Fibroblast of lung (primary cell): ENCODE measurements at places on chromosomes 16 and 17. TPM values are rescaled to one million over a fixed set of nuclear protein-coding genes. Genes with fewer than 3 reads are reported as not detected.

The CYB5D1 gene
- 6.9 and 7.4 TPM in 2 replicates for total RNA-seq

The MT1A gene
- total RNA-seq = 2.3 and 5.3 TPM in 2 replicates

The BRD7 gene
- total RNA-seq = 39.3 and 50.0 TPM in 2 replicates

The CD300LG gene
- not detected in 2 replicates for total RNA-seq

The MPP3 gene
- total RNA-seq = 4.4 and 6.9 TPM in 2 replicates

The HNF1B gene
- not detected in 2 replicates for total RNA-seq

The GDPD3 gene
- total RNA-seq = 1.0 and 1.2 TPM in 2 replicates

The ITGB3 gene
- total RNA-seq = 13.1 and 22.0 TPM in 2 replicates

The TP53TG3C gene
- total RNA-seq = not detected in 2 replicates

DNA sequence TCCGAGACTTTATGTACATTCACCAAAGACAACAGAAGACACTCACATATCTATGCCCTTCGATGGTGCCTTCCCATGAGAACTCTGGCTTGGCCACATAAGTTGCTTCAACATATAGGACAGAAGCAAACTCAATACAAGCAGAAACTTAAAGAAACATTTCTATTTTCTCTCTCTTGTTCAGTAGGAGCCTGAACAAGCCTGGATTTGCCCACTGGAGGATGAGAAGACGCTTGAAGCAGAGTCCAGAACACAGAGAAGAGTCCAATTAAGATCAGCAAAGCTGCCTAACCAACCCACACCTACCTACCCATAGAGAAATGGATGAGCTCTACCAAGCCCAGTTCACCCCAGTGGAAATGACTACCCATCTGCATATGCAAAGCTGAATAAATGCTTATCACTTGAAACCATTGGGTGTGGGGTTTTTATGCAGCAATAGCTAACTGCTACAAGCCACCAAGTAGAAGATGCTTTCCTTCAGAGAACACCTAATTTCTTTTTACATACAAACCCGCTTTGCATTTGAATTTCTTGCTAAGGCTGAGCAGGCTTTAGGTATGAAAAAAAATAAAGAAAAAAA lies 337.9 kb upstream of the DYNLRB2 start:
- no peak overlapping the region for H3K4me3 ChIP-seq
- H3K4me1 ChIP-seq = peaks cover 3% of the 10 kb centered on the region
- DNase-seq = no peak
- H3K36me3 ChIP-seq = no peaks in the 10 kb centered on the region

- no peak overlapping the region for H3K4me3 ChIP-seq
- peaks cover 3% of the 10 kb centered on the region for H3K4me1 ChIP-seq
- no peak for DNase-seq
Measured at GRCh38 chr17:20273741-20274500, 193.4 kb downstream of the LGALS9B start.

DNA sequence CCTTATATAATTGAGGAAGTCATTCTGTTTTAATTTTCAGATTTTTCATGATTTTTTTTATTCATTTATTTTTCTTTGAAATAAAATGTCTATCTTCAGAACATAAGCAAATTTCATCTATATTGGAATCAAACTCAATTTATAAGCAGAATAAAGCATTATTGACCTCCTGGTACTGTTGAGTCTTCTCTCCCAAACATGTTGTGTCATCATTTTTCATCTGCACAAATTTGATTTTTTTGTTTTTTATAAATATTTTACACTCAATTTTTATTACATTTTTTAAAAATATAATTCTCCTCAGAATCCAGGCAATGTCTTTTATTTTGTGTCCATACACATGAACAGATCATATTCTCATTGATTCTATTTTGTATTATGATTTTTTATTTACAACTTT lies 2363.9 kb downstream of the TP53TG3F start:
- H3K36me3 ChIP-seq = no peaks in the 10 kb centered on the region
- no peaks in the 10 kb centered on the region for H3K4me1 ChIP-seq
- no peak overlapping the region for H3K27ac ChIP-seq
- no peak overlapping the region for H3K4me3 ChIP-seq

DNA sequence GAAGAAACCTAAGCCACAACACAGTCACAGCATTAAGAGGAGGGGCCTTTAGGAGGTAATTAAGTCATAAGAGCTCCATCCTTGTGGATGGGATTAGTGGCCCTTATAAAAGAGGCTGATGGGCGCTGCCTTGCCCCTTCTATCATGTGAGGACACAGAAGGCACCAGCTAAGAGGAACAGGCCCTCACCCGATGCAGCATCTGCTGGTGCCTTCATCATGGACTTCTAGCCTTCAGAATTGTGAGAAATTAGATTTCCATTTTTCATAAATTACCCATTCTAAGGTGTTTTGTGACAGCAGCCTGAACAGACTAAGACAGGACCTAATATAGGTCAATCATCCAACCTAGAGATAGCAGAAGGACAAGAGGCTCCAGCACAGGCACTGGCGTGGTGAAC lies 120.8 kb downstream of the CDYL2 start:
- DNase-seq = no peak
- no peak overlapping the region for H3K27ac ChIP-seq
- no peaks in the 10 kb centered on the region for H3K27me3 ChIP-seq
- H3K4me3 ChIP-seq = no peak overlapping the region

DNA sequence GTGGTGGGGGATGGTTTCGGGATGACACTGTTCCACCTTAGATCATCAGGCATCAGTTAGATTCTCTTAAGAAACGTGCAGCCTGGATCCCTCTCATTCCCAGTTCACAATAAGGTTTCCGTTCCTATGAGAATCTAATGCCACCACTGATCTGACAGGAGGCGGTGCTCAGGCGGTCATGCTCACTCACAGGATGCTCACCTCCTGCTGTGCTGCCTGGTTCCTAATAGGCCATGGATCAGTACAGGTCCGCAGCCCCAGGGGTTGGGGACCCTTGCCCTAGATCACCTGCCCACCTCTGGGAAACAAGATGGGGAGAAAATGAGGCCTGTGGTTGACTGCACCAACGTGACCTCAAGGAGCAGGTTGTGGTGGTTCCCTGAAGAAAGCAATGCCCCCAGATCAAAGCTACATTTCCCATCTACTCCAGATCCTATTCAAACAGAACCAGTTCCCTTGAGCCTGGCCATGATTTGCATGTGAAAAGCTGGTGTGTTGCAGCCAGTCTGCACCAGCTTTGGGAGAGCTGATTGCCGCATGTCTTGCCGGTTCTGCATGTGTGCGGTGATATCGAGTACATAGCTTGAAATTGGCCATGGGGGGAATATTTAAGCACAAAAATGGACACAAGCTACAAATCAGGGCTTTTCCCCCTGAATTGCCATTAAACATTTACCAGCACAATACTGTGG lies 183.2 kb upstream of the HSBP1 start:
- H3K4me1 ChIP-seq = no peaks in the 10 kb centered on the region
- H3K27me3 ChIP-seq = no peaks in the 10 kb centered on the region
- DNase-seq = no peak
- H3K4me3 ChIP-seq = no peak overlapping the region

DNA sequence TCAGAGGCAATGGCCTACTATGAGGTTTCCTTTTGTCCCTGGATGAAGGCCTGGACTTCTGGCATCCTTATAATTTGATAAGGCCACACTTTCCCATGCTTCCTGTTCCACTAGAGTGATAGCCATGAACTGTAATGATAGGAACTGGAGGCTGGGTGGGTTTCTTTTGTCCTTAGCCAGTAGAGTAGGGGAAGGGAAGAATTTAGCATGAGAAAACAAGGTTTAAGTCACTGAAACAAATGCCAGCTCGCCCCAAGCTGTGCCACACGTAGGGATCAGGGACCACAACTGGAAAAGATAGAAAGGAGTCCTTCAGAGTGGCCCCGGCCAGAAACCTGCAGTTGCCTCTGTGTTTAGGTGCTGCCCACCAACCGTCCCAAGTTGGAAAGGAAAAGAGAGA lies 80.9 kb upstream of the C17orf78 start:
- DNase-seq = no peak
- no peaks in the 10 kb centered on the region for H3K27me3 ChIP-seq

GRCh38 chr17:73625991-73626673 lies 18.1 kb downstream of the SDK2 start:
- no peaks in the 10 kb centered on the region for H3K4me1 ChIP-seq
- H3K27ac ChIP-seq = no peak overlapping the region
- no peak overlapping the region for H3K4me3 ChIP-seq
- H3K36me3 ChIP-seq = no peaks in the 10 kb centered on the region
- no peaks in the 10 kb centered on the region for H3K27me3 ChIP-seq
- DNase-seq = no peak

DNA sequence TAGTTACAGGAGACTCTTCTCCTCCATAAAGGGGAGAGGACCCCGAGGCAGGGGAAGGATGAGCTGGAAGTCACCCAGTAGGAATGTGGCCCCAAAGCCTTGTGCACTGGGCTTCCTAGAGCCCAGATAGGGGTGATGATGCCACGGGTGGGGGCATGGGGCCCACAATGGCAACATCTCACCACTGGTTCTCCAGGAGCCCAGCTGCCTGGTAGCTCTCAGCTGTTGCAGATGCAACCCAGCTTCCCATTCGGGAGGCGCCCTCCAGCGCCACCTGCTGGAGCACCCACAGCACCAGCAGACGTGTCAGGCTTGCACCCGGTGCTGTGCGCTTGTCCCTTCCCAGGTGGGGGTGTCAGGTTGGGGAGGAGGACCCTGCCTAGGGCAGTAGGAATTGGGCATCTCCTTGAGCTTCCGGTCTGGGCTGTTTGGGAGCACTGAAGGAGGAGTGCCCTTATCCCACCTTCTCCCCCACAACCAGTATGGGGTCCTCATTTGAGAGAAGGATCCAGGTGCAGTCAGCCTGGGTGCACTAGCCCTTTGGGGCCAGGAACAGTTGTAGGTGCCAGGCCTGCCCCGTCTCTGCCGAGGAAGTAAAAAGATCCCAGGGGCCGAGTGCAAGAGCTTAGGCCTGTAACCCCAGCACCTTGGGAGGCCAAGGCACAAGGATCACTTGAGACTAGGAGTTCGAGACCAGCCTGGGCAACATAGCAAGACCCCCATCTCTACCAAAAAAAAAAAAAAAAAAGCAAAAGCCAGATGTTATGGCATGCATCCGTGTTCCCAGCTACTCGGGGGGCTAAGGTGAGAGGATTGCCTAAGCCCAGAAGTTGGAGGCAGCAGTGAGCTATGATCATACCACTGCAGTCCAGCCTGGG lies 14.4 kb downstream of the CDIPT start:
- peaks cover 40% of the 10 kb centered on the region for H3K36me3 ChIP-seq
- H3K4me3 ChIP-seq = no peak overlapping the region
- no peaks in the 10 kb centered on the region for H3K4me1 ChIP-seq
- no peak overlapping the region for H3K27ac ChIP-seq

GRCh38 chr17:18986541-18987229 lies 17.9 kb downstream of the FAM83G start:
- no peak for DNase-seq
- H3K4me3 ChIP-seq = no peak overlapping the region
- no peaks in the 10 kb centered on the region for H3K27me3 ChIP-seq
- peaks cover 2% of the 10 kb centered on the region for H3K36me3 ChIP-seq
- peaks cover 12% of the 10 kb centered on the region for H3K4me1 ChIP-seq

GRCh38 chr17:76278952-76279741 lies 14.0 kb downstream of the UBALD2 start:
- H3K4me3 ChIP-seq = no peak overlapping the region
- H3K27ac ChIP-seq = no peak overlapping the region
- DNase-seq = peak; percentile 72
- H3K36me3 ChIP-seq = peaks cover 2% of the 10 kb centered on the region
- H3K27me3 ChIP-seq = no peaks in the 10 kb centered on the region

- no peaks in the 10 kb centered on the region for H3K27me3 ChIP-seq
- H3K4me1 ChIP-seq = no peaks in the 10 kb centered on the region
- DNase-seq = no peak
- no peak overlapping the region for H3K27ac ChIP-seq
- H3K36me3 ChIP-seq = no peaks in the 10 kb centered on the region
- H3K4me3 ChIP-seq = no peak overlapping the region
Measured at GRCh38 chr16:17544304-17544703, 73.5 kb upstream of the XYLT1 start.

DNA sequence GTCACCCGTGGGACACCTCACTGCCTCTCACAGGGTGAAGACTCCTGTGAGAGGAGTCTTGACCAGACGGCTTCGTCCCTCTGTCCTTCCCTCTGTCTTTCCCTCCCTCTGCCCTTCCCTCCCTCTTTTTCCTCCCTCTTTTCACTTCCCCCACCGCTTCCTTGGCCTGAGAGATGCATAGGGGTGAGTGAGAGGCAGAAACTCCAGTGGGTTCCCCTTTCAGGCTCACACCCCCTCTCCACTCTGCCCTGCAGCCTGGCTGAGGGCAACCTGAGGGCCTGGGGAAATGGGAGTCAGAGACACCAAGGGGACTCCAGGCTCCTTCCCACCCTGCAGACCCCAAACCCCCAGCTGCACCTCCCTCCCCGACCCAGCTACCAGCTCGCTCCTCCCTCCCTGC lies 14.6 kb upstream of the KRT17 start:
- peaks cover 4% of the 10 kb centered on the region for H3K27me3 ChIP-seq
- no peak for DNase-seq
- no peak overlapping the region for H3K27ac ChIP-seq
- no peaks in the 10 kb centered on the region for H3K4me1 ChIP-seq
- H3K36me3 ChIP-seq = no peaks in the 10 kb centered on the region

- H3K4me1 ChIP-seq = no peaks in the 10 kb centered on the region
- H3K27me3 ChIP-seq = no peaks in the 10 kb centered on the region
- no peaks in the 10 kb centered on the region for H3K36me3 ChIP-seq
- no peak overlapping the region for H3K27ac ChIP-seq
- H3K4me3 ChIP-seq = no peak overlapping the region
Measured at GRCh38 chr16:24009955-24010354, 174.2 kb downstream of the PRKCB start.

DNA sequence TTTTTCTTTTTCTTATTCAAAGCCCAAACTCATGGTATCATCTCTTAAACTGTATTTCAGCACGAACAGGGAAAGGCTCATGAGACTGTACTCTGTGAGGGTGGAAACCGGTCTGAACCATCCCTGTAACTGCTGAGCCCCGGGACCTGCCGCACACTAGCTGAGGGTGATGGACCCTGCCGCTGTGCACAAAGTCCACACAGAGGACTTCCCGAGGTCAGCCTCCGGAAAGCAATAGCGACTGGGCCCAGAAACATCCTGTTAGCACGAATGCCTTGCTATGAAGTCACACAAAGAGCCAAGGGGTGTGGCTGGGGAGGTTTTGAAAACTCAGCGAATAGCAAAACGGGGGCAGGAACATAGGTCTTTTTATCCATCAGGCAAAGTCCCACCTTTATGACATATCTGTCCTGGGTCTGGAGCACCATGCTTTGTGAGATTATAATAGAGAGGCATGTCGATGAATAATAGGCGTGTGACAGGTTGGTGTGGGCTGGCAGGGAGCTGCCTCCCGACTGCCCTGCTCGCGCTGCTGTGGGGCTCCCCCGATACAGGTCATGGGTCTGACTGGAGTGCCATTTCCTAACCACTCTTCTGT lies 33.4 kb downstream of the CDK5R1 start:
- no peak overlapping the region for H3K27ac ChIP-seq
- no peaks in the 10 kb centered on the region for H3K36me3 ChIP-seq
- DNase-seq = no peak
- no peak overlapping the region for H3K4me3 ChIP-seq
- peaks cover 5% of the 10 kb centered on the region for H3K4me1 ChIP-seq

- no peaks in the 10 kb centered on the region for H3K4me1 ChIP-seq
- DNase-seq = no peak
- H3K36me3 ChIP-seq = no peaks in the 10 kb centered on the region
- H3K4me3 ChIP-seq = no peak overlapping the region
Measured at GRCh38 chr16:17526956-17527937, 56.5 kb upstream of the XYLT1 start.
